ENCODE measurements at places on chromosomes 5 and 9.

GRCh38 chr9:109805050-109805449 lies 25.1 kb downstream of the PALM2AKAP2 start:
- no peak for DNase-seq

- no peak for DNase-seq
These were observed 132.4 kb downstream of the EFNA5 start for GRCh38 chr5:107538331-107538730.

DNA sequence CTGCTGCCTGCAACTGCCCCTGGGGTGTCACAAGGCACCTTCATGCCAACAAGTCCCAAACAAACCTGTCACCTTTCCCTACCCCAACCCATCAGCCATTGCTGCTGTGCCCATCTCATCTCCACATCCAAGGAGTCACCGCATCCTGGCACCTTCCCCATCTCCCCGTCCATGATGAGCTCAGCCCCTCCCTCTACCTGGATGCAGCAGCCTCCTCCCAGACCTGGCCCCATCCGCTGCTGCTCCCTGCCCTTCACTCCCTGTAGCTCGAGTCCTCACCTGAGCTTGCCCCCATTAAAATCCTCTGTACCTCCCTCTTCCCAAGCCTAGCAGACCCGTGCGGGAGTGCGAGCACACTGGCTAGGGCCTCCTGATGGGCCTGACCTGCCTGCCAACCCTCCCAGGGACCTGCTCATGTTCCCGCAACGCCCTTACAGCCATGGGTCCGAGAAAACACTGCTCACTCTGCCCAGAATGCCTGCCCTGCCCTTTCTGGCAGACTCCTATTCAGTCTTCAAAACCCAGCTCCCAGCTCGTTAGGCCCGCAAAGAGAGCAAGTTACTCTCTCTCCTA lies 110.6 kb downstream of the ADAMTS2 start:
- DNase-seq, result no peak

DNA sequence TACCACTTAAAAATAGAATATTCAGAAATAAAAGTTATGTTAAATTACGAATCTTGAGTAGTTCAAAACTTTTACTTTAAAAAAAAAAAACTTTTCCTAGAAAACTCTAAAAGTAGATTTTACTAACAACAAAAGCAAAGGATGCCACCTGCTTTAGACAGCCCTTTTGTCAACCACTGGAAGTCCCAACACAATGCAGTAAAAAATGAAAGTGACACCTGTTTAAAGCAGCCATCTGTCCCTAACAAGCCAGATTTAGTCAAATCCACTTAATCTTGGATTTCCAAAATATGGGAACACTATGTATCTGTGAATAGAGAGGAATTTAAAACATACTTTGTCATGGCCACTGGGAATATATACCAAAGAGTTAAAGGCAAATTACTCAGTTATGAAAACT lies 3.8 kb downstream of the RFX3 start:
- DNase-seq, result no peak

DNA sequence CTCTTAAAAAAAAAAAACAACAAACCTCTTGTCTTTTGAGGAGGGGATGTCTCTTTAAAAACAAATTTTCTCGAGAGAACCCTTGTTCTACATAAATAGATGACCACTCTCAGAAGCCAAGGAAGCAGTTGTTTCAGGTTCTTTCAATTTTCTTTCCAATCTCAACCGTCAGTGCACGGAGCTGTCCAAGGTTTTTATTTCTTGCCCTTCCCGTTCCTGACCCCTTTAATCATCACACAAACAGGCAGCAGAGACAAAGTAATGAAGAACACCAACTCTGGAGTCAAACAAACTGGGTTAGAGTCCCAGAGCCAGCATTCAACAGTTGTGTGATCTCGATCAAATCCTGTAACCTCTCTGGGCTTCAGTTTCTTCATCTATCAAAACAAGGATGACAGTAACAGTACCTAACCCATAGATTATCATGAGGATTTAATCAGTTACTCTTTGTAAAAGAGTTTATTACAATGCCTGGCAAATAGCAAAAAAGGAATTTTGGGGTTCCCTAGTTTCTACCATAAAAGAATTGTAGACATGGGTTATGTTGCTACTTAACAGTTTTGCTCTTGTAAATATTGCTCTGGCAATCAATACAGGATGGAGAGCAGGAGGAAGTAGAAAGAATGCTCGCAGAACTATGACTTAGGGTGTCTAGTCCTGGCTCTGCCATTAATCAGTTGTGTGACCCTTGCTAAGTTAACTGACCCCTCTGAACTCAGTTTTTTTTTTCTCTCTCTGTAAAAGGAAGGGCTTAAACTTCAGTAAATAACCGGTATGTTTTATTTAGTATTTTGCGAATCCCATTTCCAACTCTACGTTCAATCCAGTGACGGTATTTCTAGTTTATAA lies 1.0 kb upstream of the NIM1K start:
- no peak for DNase-seq

DNA sequence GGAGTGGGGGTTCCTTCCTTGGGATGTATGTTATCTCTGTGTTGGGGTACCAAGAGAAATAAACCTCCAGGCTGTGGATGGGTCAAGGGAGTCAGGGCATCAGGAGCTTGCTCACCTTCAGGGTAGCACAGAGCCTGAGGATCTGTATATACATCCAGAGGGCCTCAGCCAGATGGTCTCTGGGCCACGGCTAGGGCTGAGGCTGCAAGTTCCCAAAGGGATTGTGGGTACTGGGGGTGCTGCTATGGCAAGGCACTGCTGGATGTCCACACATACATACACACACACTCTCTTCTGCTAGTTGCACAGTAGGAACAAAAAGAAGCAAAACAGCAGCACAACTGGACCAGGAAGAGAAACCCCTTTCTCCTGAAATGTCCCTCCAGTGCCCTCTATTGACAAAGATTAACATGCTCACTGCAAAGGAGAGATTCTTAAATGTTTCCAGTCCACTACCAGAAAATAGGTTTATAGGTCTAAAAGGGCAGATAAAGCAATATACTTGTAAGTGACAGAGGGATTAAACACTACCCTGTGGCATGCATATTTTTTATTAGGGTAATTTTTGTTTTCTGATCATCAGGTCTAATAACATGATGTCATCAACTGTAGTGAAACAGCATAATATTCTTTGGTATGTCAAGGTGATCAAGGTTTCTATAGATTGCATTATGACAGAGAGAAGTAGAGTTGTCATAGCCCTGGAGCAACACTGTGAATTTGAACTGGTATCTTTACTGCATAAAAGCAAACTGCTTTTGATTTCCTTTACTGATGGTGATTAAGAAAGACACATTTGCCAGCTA lies 56.3 kb upstream of the KCNN2 start:
- DNase-seq, result no peak

DNA sequence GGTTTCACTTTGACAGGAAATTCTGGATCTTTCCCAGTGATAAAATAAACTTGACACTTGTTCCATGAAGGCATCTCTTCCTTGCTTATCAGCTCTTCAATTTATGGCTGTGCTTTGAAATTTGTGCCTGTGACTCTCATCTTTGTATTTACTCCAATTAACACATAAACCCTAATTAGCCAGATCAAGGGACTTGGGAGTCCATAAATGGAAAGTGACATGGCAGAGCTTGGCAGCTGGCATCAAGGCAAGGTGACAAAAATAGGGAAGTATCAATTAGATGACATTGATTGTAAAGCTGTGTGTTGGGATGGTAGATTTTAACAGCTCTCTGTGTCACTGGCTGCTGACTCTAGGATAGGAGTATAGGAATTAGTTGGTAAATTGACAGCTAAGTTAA lies 133.9 kb downstream of the PBX3 start:
- DNase-seq, result no peak

DNA sequence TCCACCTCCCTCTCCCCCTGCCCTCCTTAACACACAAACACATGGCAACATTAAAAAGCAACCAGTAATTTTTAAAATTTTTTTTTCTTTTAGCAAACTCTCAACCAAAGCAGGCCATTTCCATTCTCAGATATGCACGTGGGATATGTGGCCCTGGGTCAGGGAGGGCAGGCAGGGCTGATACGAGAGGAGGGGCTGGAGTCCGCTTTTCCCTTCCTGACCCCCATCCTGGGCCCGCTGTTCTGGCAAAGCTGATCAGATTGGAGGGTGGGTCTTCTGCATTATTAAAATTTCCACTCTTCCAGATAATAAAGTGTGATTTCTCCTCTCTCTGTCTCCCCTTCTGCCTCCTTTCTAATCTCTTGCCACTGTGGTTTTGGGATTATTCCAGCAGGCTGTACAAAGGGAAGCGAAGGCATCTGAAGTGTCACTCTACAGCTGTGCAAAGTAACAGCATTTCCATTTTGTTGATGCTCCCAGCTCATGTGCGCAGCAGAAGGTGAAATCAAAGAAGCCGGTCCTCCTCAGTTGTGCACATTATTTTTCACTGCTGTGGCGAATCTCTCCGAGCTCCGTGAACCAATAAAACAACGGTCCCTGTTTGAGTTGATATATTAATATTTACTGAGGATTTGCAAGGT lies 12.0 kb downstream of the IRX1 start:
- no peak for DNase-seq

DNA sequence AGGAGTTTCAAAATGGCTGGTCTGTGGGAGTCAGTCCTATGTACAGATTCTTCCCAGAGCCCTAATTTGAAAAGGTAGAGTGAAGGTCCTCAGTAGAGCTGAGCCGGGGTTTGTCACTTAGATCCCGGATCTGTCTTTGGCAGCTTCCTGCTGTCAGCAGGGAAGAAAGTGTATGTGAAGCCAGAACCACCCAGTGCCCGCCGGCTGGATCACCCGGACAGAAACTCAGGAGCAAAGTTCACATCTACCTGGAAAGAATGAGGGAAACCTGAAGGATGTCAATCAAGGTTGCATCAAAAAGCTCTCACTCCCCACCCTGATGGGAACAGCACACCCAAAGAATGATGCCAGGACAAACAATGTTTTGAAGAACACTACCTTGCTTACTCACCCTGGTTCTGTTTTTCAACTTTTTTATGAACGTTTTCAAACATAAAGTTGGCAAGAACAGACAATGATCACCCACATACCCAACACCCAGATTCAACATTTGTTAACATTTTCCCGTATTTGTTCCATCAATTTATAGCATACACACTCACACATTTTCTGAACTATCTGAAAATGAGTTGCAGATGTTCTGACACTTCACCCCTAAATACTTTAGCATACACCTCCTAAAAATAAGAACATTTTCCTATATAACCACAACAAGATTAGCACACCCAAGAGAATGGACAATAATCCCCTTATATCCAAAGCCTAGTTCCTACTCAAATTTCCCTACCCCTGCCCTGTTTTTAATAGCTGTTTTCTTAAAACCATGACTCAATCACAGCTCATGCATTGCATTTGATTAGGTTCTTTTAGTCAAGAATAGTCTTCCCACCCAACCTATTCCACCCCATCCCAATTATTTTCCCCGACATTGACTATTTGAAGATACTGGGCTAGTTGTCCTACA lies 133.9 kb downstream of the LHFPL2 start:
- no peak for DNase-seq

DNA sequence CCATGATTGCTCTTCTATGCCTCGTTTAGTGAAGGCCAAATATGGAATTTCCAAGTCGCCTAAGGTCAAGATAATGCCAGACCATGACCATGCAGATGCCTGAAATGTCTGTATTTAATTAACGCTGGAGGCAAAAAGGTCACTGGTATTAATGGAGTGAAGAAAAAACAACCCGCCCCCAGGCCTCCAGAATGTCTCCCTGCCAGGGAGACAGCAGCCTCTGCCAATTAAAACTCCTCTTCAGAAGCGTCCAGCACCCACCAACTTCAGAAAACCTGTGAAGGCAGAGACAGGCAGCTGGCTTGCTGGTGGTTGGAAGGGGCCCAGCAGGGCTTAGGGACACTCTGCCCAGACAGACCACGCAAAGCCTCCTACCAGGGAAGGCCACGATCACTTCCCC lies 94.4 kb downstream of the VAV2 start:
- DNase-seq, result no peak

DNA sequence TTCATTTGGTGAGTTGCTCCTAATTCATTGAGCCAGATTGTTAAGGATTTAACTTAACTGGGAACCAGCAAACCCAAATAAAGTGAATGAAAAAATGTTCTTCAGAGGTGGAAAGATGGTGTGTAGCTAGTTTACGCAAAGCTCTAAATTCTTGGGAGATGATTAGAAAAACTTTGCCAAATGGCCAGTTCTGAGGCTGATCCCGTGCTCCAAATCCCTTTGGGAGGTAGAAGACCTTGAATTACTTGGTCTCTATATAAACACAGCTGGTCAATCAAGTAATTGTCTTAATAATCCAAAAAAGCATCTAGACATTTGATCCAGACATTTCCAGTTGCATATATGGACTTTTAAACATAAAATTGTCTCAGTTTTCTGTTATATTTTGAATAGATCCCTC lies 11.4 kb downstream of the ACTL7B start:
- no peak for DNase-seq

GRCh38 chr5:1332461-1333001 lies 12.4 kb downstream of the CLPTM1L start:
- DNase-seq, result peak; percentile 56

Measured in HTR-8/SVneo (cell line).